ENCODE measurements at places on chromosomes 13 and 19. TPM values are rescaled to one million over a fixed set of nuclear protein-coding genes. Genes with fewer than 3 reads are reported as not detected.
A peak's percentile ranks its signal among the peaks of the same experiment; 100 is the strongest.

- no peak for DNase-seq
Observed at GRCh38 chr13:28147495-28147894, 9.2 kb downstream of the PAN3 start.

- DNase-seq = no peak
Observed at GRCh38 chr13:81487151-81487550, 1146.2 kb upstream of the SPRY2 start.

Gene ERCC5
- total RNA-seq = 51.9 TPM

DNA sequence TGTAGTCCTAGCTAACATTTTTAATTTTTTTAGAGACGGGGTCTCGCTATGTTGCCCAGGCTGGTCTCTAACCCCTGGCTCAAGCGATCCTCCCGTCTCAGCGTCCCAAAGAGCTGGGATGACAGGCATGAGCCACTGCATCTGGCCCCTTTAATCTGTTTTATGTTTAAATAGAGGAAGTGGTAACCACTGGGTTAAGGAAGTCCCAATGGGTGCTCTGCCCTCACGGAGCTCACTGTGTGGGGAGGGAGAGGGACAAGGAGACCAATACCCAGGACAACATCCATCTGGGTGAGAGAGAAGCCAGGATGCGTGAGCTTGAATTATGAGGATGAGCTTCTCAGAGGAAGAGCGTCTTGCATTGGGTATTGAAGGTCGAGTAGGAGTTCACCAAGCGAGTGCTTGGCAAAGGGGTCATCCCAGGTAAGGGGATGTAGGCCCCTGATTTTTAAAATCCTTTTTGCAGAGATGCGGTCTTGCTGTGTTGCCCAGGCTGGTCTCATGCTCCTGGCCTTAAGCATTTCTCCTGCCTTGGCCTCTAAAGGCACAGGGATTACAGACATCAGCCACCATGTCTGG, 13.8 kb downstream of the YJU2 start:
- no peak for DNase-seq

Gene ZNF682
- 5.4 TPM for total RNA-seq

GRCh38 chr19:56125806-56126590, 4.9 kb upstream of the ZNF787 start:
- no peak for DNase-seq

DNA sequence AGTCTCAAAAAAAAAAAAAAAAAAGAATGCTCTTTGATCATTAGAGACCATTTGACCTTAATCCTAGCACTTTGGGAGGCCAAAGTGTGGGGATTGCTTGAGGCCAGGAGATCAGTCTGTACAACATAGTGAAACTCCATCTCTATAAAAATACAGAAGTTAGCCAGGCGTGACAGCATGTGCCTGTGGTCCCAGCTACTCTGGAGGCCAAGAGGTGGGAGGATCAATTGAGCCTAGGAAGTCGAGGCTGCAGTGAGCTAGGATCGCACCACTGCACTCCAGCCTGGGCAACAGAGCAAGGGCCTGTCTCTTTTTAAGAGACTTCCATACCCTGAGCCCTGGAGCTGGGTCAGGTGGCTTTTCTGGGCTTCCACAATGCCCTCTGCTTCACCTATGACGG, 11.5 kb upstream of the COLGALT1 start:
- no peak for DNase-seq

GRCh38 chr19:4391306-4391693, 9.0 kb downstream of the SH3GL1 start:
- DNase-seq = peak; percentile 45

GRCh38 chr19:17255150-17255621, 9.4 kb downstream of the USHBP1 start:
- no peak for DNase-seq

Gene GPR12
- total RNA-seq = not detected

Gene SHISA2
- 1.1 TPM for total RNA-seq

DNA sequence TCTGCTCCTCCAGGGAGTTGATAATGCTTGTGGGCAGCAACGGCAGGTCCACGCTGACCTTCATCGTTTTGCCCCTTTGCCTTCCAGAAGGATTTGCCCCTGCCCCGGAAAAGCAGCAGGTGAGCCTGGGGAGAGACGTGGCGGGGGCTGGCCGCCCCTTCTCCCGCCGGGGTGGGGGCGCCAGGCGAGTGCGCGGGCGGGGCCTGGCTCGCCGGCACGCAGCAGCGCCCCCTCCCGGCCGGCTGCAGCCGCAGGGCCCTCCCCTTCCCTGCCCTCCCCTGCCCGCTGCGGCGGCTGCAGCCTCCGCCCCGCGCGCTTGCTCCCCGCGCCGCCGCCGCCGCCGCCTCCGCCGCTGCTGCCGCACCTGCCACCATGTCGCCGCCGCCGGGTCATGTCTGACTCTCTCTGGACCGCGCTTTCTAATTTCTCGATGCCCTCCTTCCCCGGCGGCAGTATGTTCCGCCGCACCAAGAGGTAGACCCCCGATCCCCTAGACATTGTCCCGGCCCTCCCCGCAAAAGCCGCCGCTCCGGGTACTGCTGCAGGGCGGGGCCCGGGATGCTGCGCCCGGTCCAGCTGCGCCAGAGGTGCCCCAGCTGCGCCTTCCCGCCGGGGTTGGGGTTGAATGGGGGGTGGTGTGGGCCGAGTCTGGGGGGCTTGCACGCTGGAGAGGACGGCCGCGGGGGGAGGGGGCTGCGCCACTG, at the start of gene MAST1:
Gene MAST1 (plus strand): TSS at position 334 of the 704 bp plus-strand sequence. CDS start 58 bp downstream, at position 392.
- DNase-seq = peak; percentile 56

Gene LGALS7B
- total RNA-seq = 1.4 TPM

- DNase-seq = peak; percentile 30
Observed at GRCh38 chr13:40146063-40146462, 490.6 kb downstream of the COG6 start.

Gene TGFBR3L
- 0.19 TPM for total RNA-seq

DNA sequence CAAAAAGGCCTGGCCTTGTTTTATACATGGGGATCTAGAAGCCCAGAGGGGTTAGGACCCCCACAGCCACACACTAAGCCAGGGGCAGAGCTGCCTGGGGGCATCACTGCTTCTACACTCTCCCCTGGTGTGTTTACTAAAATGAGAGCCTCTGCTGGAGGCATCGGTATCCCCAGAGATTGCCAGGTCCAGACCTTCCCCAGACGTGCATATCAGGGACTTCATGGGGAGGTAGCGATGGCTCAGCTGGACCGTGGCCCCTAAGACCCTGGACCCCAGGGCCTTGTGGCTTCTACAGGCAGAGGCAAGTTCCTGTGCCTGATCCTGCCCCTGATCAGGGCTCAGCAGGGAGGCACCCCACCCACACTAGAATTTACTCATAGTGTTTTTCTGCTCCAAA, 13.5 kb downstream of the CLPTM1 start:
- no peak for DNase-seq

DNA sequence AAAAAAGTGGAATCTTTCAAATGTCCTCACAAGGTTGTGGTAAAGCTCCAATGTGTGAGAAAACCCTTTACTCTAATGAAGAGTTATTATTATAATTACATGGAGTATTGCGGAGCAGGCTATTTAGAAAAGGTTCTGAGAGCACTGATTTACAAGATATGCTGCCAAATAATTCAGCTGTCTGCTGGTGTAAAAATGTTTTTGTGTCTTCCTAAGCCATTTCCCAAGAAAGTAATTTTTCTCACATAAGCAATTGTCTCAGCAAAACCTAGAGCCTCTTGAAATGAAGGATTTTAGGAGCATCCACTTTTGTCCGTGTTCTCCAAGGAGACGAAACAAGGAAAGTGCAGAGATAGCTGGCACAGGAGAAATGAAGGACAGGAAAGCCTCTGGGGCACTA, 229.6 kb upstream of the STARD13 start:
- no peak for DNase-seq

Gene FFAR2
- not detected for total RNA-seq

DNA sequence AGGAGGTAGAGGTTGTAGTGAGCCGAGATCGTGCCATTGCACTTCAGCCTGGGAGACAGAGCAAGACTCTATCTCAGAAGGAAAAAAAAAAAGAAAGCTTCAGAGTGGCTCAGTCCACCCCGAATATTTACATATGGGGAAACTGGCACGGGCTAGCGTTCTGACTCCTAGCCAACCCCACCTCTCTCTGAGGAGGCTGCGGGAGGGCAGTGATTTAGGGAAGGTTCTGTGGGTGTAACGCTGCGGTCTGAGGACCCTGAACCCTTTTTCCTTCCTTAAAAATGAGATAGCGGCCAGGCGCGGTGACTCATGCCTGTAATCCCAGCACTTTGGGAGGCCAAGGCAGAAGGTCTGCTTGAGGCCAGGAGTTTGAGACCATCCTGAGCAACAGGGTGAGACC, 5.0 kb downstream of the LRRC25 start:
- DNase-seq = no peak

DNA sequence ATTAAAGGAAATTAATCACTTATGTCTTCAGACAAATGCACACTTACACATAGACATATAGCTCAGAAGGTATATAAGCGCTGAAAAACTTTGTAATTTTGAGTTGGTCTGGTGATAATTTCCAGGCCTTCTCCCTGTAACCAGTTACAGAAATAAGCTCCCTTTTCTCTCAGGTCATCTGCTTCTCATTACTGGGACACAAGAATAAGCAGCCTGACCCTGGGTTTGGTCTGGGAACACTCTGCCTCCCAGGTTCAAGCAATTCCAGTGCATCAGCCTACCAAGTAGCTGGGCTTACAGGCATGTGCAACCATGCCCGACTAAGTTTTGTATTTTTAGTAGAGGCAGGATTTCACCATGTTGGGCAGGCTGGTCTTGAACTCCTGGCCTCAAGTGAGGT, 274.5 kb downstream of the LMO7 start:
- no peak for DNase-seq

GRCh38 chr19:50328224-50328872, 829 bp downstream of the KCNC3 start:
- peak; percentile 44 for DNase-seq

DNA sequence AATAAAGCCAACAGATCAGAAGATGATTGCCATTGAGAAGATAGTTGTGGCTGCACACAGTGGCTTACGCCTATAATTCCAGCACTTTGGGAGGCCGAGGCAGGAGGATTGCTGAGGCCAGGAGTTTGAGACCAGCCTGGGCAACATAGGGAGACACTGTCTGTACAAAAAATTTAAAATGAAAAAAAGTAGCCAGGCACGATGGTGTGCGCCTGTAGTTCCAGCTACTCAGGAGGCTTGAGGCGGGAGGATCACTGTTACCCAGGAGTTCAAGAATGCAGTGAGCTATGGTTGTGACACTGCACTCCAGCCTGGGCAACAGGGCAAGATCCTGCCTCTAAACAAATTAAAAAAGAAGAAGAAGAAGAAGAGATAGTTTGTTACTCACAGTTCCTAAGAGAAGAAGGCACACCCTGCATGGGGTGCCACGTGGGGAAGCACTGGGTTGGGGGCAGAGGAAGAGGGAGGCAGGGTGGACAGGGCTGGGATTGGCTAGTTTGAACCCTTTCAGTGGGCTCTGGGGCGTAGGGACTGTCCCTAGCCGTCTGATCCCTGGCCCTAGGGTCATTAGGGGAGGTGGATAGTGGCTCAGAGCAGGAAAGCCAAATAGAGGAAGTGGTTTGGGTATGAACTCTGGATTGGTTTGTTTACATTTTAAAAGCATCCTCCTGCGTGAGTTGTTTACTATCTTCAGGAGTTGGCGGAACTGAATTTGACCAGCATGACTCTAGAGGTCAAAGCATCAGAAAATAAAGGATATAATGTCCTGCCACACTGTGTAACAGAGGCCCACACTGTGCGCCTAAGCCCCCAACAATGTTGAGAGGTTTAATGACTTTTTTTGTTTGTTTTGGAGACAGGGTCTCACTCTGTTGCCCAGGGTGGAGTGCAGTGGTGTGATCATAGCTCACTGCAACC, 60.5 kb upstream of the MEDAG start:
- DNase-seq = no peak

- DNase-seq = no peak
Observed at GRCh38 chr19:32876919-32877285, 7.3 kb upstream of the SLC7A9 start.

Gene ZNF28
- 29.6 TPM for total RNA-seq

DNA sequence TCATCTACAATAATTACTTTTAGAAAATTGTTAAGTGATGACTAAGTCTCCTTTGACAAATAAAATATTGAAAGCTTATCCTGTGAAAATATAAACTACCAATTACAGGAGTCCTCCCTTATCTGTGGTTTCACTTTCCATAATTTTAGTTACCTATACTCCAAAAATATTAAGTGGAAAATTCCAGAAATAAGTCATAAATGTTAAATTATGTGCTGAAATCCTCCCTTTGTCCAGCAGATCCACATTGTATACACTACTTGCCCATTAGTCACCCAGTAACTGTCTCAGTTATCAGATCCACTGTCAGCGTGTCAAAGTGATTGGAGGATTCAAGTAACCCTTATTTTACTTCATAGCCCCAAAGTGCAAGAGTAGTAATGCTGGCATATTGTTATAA, 98.1 kb downstream of the SERP2 start:
- peak; percentile 49 for DNase-seq

Gene FPR1
- total RNA-seq = not detected

DNA sequence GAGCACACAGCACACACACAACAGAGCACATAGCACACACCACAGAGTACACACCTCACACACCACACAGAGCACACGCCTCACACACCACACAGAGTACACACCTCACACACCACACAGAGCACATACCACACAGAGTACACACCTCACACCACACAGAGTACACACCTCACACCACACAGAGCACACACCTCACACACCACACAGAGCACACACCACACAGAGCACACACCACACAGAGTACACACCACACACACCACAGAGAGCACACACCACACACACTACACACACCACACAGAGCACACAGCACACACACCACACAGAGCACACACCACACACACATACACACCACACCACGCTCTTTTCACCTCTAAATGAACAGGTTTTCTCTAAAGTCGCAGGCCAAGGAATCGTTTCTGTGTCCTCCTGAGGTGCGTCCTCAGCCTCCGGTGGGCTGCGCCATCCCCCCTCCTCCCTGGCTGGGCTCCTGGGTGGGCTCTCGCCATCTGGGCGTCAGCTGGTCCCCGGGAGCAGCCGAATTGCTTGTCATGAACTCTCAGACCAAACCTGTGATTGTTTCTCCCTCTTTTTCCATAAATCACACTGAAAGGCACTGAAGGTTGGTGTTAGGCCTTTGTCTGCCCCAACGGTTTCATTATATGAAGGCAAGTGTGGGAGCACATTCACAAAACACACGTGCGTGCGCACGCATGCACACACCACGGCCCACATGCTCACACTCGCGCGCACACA, 37.4 kb downstream of the TMEM255B start:
- DNase-seq = no peak

Gene PINLYP
- total RNA-seq = 3.7 TPM

DNA sequence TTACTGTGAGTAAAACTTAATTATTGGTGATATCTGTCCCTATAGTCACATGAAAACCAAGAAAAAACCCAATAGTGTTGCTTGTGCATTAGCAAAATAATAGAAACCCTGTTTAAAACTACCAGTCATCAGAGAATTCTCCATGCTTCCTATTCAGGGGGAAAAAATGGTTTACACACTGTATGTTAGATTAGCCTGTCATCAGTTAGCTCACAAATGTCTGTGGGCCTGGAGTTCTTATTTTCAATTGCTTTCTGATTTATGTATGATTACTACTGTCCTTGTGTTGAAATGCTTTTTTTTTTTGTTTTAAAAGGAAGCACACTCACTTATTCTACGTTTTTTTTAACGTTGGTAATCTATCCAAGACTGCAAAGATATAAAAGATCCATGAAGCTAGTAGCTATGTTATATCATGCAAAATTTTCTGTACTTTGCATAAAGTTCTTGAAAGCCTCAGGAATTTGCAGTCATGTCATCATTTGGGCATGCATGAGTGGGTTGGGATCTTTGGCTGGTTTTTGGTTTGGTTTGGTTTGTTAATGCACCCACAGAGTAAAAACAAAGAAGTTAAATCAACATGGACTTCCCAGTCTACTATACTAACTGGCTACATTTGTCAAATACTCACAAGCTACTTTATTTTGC, 25.9 kb downstream of the RXFP2 start:
- no peak for DNase-seq

All from dermis blood vessel endothelial cell (primary cell).